ENCODE measurements at places on chromosomes 4 and X.

DNA sequence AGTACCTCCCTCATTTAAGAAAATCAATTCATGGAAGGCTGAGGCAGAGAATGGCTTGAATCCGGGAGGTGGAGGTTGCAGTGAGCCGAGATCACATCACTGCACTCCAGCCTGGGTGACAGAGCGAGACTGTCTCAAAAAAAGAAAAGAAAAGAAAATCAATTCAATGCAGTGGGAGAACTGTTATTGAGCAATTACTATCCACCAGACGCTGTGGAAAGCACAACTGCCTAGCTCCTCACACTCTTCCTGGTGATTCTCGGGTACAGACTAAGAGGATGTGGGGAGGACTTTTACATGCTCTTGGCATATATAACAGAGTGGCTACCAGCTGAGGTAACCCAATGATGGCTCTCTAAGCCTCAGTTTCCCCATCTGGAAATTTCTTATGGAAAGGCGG lies 2.7 kb upstream of the TMSB4X start:
- no peak for DNase-seq

- DNase-seq, result no peak
Observed at GRCh38 chrX:39813631-39814277, 284.0 kb downstream of the BCOR start.

- no peak for DNase-seq
Observed at GRCh38 chr4:6695660-6696610, 2.3 kb downstream of the S100P start.

DNA sequence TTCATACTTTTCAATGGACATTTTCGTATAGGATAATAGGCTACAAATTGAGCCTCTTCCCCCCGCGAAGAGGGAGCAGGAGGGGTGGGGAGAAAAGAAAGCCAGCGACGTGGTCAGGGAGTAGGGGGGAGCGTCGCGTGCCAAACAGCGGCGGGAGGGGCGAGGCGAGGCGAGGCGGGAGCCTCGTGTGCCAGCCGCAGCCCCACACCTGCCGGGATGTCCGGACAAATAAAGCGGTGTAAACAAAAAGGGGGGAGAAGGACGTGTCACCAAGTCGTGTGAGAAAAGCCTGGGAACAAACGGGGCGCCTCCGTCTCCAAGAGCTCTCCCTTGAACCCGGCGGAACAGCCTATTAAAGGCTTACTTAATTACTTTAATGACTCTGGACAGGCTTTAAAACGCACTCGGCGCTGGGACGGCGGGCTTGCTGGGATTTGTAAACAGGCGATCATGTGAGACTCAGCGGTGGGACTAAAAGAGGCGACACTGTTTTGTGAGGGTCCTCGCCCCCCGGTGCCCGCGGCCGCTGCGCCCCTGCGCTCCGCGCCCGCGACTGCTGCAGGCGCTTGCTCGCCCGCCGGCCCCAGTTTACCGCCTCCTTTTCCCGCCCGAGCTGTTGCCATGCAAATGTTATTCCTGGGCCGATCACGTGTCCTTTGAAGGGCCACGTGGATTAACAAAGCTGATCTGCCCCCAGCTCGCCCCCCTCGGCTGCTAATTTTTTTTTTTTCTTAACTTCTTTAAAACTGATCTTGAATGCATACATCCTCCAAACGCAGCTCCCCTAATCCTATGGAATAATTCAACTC lies at the start of gene HELT:
TSS of gene HELT (plus strand) at position 527 of the 809 bp plus-strand sequence. CDS start 439 bp downstream, outside the sequence.
- DNase-seq, result no peak
